NCI-H1436 (cell line): ENCODE measurements at places on chromosomes 12 and 14.

GRCh38 chr12:89717759-89718523, 9.3 kb upstream of the ATP2B1 start:
- no peak for DNase-seq

- no peak for DNase-seq
Measured at GRCh38 chr12:32497864-32498263, 98.5 kb downstream of the FGD4 start.

DNA sequence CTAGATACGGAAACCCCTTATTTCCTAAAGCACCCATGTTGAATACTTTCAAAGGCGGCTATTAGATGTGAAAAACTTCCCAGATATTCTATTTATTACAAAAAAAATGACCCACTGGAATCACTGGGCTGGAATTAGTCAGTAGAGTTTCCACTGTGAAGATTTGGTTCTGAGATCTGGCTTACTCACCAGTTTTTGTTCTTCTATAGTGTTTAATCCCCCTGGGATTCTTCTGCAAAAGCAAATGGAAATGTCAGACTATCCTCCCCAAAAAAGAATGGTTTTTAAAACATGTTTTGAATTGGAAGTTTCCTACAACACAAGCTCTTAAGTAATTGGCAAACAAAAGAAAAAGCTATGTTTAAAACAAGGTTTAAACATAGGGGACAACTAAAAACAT, 166.4 kb downstream of the STXBP6 start:
- DNase-seq = no peak

- peak; percentile 17 for DNase-seq
Measured at GRCh38 chr12:49121047-49121696, 10.0 kb downstream of the TUBA1B start.

- DNase-seq = no peak
Measured at GRCh38 chr12:98572010-98572409, 21.5 kb upstream of the SLC25A3 start.

- DNase-seq = no peak
Measured at GRCh38 chr14:104874571-104875411, 9.7 kb downstream of the CEP170B start.

- DNase-seq = no peak
Measured at GRCh38 chr14:24665440-24665991, 31.5 kb upstream of the GZMB start.

GRCh38 chr14:39469094-39469710, 37.0 kb upstream of the FBXO33 start:
- DNase-seq = no peak

GRCh38 chr14:20379743-20380142, 33.6 kb downstream of the TEP1 start:
- no peak for DNase-seq
